ENCODE measurements at places on chromosomes 4 and X. TPM values are rescaled to one million over a fixed set of nuclear protein-coding genes. Genes with fewer than 3 reads are reported as not detected.
A peak's percentile ranks its signal among the peaks of the same experiment; 100 is the strongest.

- no peaks in the 10 kb centered on the region for H3K27me3 ChIP-seq
- H3K27ac ChIP-seq = no peak overlapping the region
- DNase-seq = no peak
- no peaks in the 10 kb centered on the region for H3K36me3 ChIP-seq
- H3K4me1 ChIP-seq = no peaks in the 10 kb centered on the region
Measured at GRCh38 chrX:64291123-64291522, 60.7 kb upstream of the ASB12 start.

GRCh38 chr4:37687194-37687562 is 1.0 kb upstream of the RELL1 start:
- H3K27ac ChIP-seq = peak overlapping the region; percentile 27
- no peaks in the 10 kb centered on the region for H3K36me3 ChIP-seq
- H3K4me1 ChIP-seq = peaks cover 3% of the 10 kb centered on the region

DNA sequence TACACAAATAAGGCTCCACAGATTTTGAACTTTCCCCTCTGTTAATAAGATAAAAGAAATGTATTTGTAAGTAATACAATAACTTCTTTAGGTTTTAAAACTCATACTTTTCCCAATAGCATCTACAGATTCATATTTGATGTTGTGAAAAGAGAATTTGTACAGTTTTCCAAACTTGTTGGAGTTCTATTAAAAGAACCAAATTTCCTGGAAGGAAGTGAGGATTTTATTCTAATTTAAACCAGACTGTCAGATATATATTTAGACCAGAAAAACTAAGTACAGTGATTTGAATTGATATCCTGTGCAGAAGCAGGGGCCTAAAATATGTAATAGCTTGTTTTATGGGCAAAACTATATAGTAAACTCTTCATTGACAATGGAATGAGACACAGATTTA is 53.7 kb downstream of the NAA11 start:
- H3K36me3 ChIP-seq = no peaks in the 10 kb centered on the region
- H3K27me3 ChIP-seq = no peaks in the 10 kb centered on the region
- DNase-seq = no peak
- no peak overlapping the region for H3K4me3 ChIP-seq

GRCh38 chr4:182955411-182955810 is 38.2 kb upstream of the DCTD start:
- no peaks in the 10 kb centered on the region for H3K36me3 ChIP-seq
- H3K27me3 ChIP-seq = no peaks in the 10 kb centered on the region
- H3K4me3 ChIP-seq = no peak overlapping the region

GRCh38 chrX:111103246-111103645 is 7.3 kb downstream of the PAK3 start:
- no peak overlapping the region for H3K27ac ChIP-seq
- no peaks in the 10 kb centered on the region for H3K4me1 ChIP-seq
- no peaks in the 10 kb centered on the region for H3K36me3 ChIP-seq

Gene BTK
- polyA plus RNA-seq = 1.4 TPM
